ENCODE measurements at places on chromosomes 2 and 18.

- DNase-seq, result no peak
These were observed 206.2 kb upstream of the EPAS1 start for GRCh38 chr2:46091004-46091403.

DNA sequence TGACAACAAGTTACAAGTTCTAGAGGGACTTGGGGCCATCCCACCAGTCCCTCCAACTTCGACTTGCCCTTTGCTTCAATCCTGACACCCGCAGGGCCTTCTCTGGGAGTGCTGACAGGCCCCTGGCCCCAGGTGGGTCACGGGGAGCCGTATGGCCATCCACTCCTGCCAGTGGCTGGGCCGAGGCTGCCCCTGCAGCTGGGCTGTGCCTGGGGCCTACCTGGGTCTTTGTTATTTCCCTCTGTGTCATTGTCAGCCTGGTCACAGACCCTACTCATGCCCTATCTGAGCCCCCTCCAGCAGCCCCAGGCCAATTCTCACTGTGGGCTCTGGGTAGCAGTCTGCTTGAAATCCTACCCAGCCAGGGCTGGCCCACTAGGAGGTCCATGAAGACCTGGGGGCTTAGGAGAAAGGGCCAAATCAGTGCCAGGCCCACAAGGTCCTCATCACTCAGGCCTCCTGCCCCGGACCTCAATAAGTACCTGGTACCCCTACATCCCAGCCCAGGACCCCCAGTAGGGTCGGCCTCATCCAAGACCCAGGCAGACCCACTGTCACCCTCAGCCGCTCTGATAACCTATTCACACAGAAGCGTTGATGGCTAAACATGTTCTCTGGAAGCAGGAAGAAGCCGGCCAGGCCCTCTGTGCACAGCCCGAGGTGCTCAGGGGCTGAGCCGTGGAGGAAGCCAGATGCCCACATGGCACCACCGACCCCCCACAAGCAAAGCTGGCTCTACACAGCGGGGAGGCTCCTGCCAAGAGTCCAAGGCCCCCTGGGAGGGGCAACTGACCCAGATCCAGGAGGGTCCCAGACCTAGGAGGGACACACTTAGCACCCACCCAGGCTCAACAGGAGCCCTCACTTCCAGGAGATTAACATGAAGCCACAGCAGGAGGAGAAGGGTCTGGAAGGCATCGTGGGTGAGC is 57.7 kb downstream of the BIN1 start:
- DNase-seq, result peak; percentile 3

- DNase-seq, result no peak
These were observed 235.6 kb downstream of the CPS1 start for GRCh38 chr2:210792000-210792399.

GRCh38 chr2:84249140-84249539 is 209.9 kb downstream of the SUCLG1 start:
- DNase-seq, result no peak

- no peak for DNase-seq
These were observed 92.1 kb downstream of the RPRM start for GRCh38 chr2:153386481-153386897.

- DNase-seq, result no peak
These were observed at the start of gene SCN1A for GRCh38 chr2:166127217-166128155. TSS of gene SCN1A (minus strand) at chr2:166128020. CDS start at chr2:166073621, 54,399 bp downstream.

GRCh38 chr2:202101026-202101579 is 28.0 kb downstream of the KIAA2012 start:
- DNase-seq, result no peak

- DNase-seq, result no peak
These were observed 121.9 kb upstream of the SETBP1 start for GRCh38 chr18:44558767-44559166.

- no peak for DNase-seq
These were observed 143.5 kb downstream of the PKP4 start for GRCh38 chr2:158600155-158600802.

DNA sequence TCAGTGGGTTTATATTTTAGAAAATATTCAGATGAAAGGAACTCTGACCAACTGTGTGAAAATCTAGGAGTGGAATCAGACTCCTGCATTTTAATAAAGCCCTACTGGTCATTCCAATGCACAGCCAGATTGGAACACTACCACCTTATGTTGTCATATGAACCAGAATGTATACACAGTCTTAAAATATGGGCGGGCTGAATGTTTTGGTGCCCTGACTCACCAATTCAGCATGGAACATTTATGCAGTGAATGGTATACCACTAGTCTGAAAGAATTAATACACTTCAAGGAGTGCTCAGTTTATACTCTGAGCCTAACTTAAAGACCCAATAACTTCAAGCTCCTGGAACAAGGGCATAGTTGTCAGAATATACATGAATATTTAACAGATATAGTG is 280.9 kb upstream of the TCF4 start:
- DNase-seq, result no peak

GRCh38 chr18:77110400-77110799 is 22.2 kb downstream of the MBP start:
- no peak for DNase-seq

DNA sequence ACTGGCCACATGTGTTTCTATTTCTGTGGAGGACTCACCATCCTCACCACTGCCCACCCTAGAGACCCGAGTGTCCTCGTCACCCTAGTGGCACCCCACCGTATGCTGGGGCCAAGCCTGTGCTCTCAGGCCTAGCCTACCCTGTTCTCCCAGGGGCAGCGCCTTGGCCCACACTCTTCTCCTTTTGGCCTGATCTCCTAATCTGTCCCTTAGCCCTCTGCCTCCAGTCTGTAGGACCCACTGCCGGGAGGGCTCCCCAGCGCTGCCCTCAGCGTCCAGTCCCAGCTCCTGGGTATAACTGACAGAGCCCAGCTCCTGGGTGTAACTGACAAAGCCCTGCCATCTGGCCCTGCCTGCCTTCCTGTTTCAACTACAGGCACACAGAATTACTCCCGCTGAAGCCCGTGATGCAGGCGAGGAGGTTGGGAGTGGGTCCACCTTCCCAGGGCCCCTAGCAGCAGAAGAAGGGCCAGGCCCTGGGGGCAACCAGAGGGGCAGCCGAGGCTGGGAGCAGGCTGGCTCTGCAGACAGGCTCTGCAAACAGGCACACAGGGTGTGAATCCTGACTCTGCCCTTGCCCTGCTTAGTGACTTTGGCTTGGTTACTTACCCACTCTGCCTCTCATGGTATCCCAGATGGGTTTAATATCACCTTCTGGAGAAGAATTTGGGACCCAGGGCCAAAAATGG is 25.6 kb upstream of the PTMA start:
- DNase-seq, result no peak

- DNase-seq, result no peak
These were observed 164.3 kb upstream of the PGAP1 start for GRCh38 chr2:197090742-197091367.

- no peak for DNase-seq
These were observed 121.2 kb downstream of the CAPN13 start for GRCh38 chr2:30686000-30686399.

DNA sequence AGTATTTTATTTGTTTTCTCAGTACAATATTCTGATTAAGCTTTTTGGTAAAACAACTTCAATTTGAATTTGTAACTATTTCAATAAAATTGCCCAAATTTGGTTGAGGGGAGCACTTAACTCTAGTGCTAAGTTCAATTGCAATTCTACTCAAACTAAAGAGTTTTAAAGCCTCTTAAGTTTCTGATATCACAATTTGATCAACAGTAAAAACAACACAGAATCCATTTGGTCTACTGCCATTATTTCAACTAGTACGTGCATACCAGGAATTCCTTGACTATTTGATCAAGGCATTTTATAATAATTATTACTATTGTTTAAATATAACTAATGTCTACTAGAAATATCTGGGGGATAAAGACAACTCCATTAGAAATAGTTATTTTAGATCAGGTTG is 150.9 kb downstream of the ROCK1 start:
- DNase-seq, result no peak

- no peak for DNase-seq
These were observed 218.0 kb upstream of the CRIM1 start for GRCh38 chr2:36137612-36138011.

Data from activated T-helper 1 cell treated with anti-CD3 and anti-CD28 coated beads, Interleukin-2, amount 50 U/mL, for 16 hours (primary cell).